ENCODE measurements at places on chromosomes 13 and 19. TPM values are rescaled to one million over a fixed set of nuclear protein-coding genes. Genes with fewer than 3 reads are reported as not detected.
A peak's percentile ranks its signal among the peaks of the same experiment; 100 is the strongest.

Gene MCEMP1
- not detected for total RNA-seq

Gene CLEC4M
- not detected for total RNA-seq

DNA sequence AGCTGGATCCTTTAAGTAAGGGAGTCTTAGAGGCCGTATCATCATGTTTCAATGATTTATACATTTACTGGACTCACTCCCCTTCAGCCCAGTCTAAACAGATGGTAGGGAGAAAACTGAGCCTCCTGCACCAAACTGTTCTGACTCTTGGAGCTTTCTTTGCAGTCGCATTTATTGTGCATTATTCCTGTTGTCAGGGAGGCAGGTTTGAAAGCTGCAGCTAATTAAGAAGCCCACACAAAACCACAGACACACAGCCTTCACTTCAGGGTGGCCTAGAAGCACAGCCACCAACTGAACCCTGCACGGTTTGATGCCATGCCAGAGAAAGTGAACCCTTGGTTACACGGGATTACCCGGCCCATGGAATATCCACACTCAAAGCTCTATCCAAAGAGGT lies 911.0 kb downstream of the UQCRFS1 start:
- peak; percentile 79 for DNase-seq

DNA sequence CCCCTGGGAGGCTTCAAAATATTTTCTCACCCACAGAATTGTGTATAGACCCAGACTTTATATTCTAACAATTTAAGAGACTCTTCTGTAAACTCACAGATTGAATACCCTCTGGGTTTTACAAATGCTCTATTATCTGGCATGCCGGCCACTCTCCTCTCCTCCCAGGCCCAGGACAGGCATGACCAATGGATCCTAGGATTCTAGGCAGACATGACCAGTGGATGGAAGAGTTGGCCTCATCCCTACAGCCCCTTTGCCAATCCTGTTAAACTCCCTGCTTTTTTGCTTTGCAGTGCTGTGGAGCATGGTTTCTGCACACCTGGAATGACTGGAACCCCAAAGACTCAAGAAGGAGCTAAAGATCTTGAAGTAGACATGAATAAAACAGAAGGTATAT lies 5.8 kb downstream of the ACSBG2 start:
- no peak for DNase-seq

GRCh38 chr19:18137657-18138339 lies 15.2 kb upstream of the PIK3R2 start:
- no peak for DNase-seq

DNA sequence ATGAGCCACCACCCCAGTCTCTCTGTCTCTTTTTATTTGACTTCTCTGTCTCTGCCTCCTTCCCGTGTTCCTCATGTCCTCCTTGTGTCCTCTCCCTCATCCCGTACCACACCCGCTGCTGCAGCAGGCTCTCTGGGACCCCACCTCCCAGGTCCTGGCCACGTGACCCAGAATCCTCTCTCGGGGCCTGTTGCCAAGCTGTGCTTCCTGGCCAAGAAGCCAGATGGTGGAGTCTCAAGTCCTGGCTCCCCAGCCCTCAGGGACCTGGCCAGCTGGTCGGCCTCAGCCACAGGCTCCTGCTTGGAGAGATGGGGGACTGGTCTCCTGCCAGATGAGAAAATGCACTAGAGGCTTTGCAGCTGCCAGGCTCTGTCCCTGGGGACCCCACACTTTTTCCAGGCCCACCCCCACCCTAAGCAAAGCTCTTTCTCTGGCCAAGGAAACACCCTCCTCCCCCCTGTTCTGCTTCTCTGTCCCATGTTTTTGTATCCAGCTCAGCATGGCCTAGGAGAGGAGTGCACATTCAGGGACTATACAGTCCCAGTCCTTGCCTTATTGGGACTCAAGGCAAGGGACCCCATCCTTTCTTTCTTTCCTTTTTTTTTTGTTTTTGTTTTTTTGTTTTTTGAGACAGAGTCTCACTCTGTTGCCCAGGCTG lies 34.3 kb upstream of the SHKBP1 start:
- peak; percentile 69 for DNase-seq

GRCh38 chr13:59746291-59746962 lies 417.3 kb downstream of the DIAPH3 start:
- no peak for DNase-seq

- peak; percentile 50 for DNase-seq
Measured at GRCh38 chr13:43132257-43132656, 108.9 kb downstream of the DNAJC15 start.

DNA sequence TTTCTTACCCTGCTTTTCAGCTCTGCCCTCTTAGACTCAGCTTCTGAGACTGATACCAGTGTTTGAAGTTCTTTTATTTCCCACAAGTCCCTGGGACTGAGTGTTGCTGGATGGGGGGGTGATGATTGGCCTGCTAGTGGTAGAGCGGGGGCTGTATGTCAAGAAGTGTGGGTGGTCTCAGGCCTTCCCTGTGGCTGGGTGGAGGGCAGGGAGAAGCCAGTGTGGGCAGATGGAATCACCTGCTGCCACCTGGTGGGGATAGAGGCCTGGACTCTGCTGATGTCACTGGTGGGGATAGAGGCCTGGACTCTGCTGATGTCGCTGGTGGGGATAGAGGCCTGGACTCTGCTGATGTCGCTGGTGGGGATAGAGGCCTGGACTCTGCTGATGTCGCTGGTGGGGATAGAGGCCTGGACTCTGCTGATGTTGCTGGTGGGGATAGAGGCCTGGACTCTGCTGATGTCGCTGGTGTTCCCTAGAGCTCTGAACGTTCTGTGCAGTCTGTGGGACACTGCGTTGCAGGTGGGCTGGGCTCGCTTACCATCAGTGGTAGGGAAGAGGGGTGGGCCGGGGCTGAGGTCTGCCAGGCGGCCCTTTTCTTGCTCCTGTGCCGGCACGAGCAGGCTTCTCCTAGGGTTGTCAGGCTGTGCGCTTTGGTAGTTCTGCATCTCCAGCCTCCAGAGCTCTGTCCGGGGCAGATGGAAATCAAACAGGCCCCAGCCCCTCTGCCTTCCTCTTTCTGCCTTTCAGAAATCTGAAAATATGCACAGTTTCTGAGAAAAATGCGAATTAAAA lies 101.3 kb downstream of the ARHGEF7 start:
- no peak for DNase-seq

GRCh38 chr19:35901055-35901644 lies 810 bp upstream of the NFKBID start:
- DNase-seq: peak; percentile 47

GRCh38 chr19:49157445-49158224 lies at the start of gene TRPM4:
TSS of gene TRPM4 (plus strand) at chr19:49157792. CDS start at chr19:49157867, 75 bp downstream.
- peak; percentile 83 for DNase-seq

Measured in RPMI7951 (cell line).